ENCODE measurements at places on chromosomes 3 and 15. TPM values are rescaled to one million over a fixed set of nuclear protein-coding genes. Genes with fewer than 3 reads are reported as not detected.
A peak's percentile ranks its signal among the peaks of the same experiment; 100 is the strongest.

Gene FGF12
- 1.1 TPM for total RNA-seq

- DNase-seq: no peak
Measured at GRCh38 chr3:182234881-182235280, 523.2 kb downstream of the SOX2 start.

Gene TM4SF4
- not detected for total RNA-seq

DNA sequence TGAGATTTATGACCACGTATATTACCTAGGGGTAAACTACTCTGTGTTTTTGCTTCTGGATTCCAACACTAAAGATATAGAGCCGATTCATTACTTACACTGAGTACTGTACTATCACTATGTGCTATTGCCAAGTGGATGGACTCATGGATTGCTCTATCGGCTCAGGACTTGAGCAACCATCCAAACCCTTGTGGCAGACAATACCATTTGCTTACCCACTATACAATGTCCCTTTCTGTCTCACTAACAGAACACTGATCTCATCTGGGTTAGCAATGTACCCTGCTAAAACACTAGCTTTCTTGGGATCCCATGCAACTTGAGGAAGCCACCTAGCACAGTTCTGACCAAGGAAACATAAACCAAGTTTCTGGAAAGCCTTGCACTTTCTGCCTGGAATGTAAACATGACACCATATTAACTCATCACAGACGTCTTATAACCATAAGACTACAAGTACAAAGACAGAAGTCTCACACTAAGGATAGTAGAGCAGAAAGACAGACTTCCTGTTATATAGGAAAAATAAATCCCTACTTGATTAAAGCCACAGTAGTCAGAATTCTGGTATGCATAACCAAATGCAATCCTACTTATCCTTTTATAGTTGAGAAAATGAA lies 38.6 kb downstream of the HACD2 start:
- no peak for DNase-seq

Gene UBA7
- total RNA-seq: 1.5 TPM

GRCh38 chr3:67302489-67302888 lies 304.4 kb downstream of the KBTBD8 start:
- DNase-seq: no peak

DNA sequence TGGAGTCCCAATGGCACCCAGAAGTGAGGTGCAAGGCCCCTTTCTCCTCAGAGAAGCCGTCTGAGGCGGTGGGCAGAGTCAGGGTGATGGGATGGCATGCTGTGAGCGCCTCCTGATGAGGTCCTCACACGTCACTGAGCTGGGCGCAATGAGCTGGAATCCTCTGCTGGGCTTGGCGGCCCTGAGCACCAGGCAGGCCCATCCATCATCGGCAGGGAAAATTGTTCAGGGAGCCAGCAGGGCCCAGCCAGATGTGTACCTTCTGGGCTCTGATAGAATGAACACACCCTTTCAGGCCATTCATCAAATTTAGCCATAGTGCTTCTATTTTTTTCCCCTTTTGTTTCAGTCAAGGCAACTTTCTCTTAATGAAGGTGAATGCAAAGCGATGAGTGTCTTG lies 43.7 kb downstream of the FAM3D start:
- DNase-seq: no peak

- DNase-seq: no peak
Measured at GRCh38 chr3:58356054-58356453, 23.4 kb downstream of the PXK start.

GRCh38 chr3:115937054-115937453 lies 313.7 kb downstream of the GAP43 start:
- no peak for DNase-seq

Gene ATP13A4
- 0.53 TPM for total RNA-seq

GRCh38 chr3:119352863-119353527 lies 58.8 kb downstream of the ARHGAP31 start:
- no peak for DNase-seq

DNA sequence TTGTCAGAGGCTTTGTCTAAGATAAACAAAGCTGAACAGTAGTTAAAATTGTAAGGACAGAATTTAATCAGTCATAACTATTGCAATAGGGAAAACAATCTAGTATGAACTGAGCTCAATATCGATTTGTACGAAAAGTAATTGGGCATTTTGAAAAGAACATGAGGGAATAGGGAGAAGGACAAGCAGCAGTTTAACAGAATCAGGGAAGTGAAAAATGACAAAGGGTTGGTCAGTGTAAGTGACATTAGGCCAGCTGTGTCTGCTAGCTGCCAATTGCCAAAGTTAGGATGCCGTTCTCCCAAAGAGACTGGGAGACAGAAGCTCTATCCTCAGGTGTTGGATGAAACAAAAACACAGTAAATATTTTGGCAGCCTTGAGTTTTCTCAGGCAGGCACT lies 3.3 kb upstream of the DNAJA4 start:
- DNase-seq: no peak

- peak; percentile 66 for DNase-seq
Measured at GRCh38 chr3:4983739-4984510, 4.7 kb downstream of the BHLHE40 start.

- DNase-seq: no peak
Measured at GRCh38 chr15:77516786-77517185, 96.1 kb downstream of the HMG20A start.

DNA sequence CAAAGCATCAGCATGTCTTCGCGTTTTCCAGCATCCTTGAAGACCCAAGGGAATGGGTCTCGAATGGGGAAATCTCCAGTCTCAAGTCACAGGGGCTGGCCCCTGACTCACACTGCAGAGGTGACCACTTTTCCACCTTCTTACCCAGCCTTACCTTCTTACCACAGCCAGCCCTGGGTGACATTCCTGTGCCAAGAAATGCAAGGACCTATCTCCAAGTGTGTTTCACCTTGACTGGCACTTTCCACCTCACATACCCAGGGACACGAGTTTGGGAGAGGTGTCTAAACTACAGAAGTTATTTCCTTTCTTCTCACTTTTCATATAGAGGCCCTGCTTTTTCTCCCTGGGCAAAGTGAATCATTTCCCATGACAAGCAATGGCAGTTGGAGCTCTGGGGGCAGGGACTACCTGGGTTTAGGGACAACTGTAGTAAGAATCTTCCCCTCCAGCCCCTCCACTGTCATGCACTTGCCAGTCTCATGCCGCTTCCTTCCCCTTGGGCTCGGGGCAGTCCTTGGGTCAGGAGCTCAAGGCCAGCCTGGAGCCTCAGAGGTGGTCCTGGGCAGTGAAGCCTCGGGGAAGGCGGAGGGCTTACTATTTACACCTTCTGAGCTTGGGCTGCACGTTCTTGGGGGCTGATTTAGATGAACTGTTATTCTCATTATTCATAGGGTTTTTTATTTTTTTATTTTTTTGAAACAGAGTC lies 16.8 kb downstream of the PAQR5 start:
- DNase-seq: no peak

All from cardiac muscle cell (in vitro differentiated cells and primary cell).